ENCODE measurements at places on chromosomes 1 and 21. TPM values are rescaled to one million over a fixed set of nuclear protein-coding genes. Genes with fewer than 3 reads are reported as not detected.

MARK1 gene
- total RNA-seq, result 5.3 TPM

FMN2 gene
- 26.9 TPM for total RNA-seq

FAM163A gene
- total RNA-seq, result not detected

THEMIS2 gene
- 8.6 TPM for total RNA-seq

ZNF695 gene
- 25.2 TPM for total RNA-seq

TNFAIP8L2 gene
- not detected for total RNA-seq

DNA sequence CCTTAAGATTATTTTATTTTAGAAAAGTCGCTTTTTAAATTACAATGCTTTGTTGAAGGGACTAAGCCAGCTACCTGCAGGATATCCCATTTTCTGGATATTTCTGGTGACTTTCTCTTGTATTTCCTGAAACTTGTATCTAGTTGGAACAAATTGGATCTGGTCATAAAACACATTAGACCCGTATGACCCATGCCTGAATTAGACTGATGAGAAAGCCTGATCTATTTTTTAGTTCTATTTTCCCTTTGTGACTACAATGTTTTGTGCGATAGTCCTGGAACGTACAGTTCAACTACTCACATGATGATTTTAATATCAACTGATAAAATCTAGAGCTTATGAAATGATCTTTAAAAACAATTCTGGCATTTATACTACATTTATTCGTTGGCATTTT lies 151.8 kb downstream of the RHOU start:
- DNase-seq, result no peak

- no peak for DNase-seq
These were observed 164.9 kb downstream of the DYRK1A start for GRCh38 chr21:37531431-37531932.

DNA sequence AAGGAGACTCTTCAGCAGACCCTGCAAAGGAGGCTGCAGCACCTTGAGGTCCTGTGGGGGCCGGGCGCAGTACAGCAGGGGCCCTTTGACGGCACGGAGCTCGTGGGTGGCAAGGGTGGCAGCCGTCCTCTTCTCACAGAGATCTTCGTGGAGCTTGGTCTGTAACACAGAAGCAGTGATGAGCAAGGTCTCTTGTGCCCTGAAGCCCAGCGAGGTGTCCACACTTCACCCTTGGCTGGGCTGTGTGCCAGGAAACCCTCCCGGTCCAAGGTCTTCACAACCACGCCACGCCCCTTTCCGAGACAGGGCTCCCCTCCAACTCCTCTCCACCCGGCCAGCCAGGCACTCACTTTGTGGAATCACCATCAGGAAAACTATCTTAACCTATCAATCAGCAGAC lies 11.3 kb downstream of the LRRC47 start:
- no peak for DNase-seq

DNA sequence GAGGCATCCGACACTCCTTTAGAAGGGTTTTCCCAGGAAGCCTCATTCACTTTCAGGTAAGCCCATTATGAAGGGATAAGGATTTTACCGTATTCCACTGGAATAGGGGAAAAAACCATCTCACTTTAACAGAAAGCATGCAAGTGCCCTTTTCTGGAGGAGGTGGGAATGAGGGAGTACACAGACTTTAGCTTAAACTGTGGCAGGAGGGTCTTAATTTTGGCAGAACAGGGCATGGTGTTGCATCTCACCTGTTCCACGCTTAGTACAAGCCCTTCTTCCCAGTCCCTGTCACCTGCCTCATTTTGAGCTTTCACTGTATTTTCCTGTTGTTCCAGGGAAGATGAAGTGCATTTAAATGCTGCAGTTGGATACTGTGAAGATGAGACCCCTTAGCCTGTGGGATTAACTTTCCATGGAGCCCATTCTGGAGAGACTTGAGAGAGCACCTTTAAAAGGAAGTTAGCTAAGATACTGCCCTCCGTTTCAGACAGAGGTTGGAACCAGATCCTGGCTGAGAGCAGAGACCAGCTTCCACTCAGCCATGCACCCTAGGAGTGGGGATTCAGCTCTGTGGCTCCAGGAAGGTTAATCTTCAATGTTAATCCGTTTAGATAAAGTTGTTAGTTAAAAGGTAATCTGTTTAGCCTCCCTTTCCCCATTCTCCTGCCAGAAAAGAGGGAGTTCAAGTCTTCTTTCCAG lies 42.6 kb downstream of the PBX1 start:
- peak; percentile 58 for DNase-seq

DNA sequence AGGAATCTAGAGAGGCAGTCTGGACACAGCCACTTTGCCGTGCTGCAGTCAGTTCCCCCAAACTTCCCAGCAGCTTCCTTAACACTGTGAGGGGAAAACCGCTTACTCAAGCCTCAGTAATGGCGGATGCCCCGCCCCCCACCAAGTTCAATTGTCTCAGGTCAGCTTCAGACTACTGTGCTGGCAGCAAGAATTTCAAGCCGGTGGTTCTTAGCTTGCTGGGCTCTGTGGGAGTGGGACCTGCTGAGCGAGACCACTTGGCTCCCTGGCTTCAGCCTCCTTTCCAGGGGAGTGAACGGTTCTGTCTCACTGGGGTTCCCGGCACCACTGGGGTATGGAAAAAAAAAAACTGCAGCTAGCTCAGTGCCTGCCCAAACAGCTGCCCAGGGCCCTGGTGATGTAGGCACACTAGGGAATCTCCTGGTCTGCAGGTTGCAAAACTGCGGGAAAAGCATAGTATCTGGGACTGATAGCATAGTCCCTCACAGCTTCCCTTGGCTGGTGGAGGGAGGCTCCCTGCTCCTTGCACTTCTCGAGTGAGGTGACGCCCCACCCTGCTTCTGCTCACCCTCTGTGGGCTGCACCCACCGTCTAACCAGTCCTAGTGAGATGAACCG lies 23.7 kb upstream of the HFM1 start:
- peak; percentile 88 for DNase-seq

- no peak for DNase-seq
These were observed 199.6 kb upstream of the C1orf87 start for GRCh38 chr1:60273185-60273584.

GRCh38 chr21:42093186-42093585 lies 22.1 kb downstream of the UMODL1 start:
- no peak for DNase-seq

DNA sequence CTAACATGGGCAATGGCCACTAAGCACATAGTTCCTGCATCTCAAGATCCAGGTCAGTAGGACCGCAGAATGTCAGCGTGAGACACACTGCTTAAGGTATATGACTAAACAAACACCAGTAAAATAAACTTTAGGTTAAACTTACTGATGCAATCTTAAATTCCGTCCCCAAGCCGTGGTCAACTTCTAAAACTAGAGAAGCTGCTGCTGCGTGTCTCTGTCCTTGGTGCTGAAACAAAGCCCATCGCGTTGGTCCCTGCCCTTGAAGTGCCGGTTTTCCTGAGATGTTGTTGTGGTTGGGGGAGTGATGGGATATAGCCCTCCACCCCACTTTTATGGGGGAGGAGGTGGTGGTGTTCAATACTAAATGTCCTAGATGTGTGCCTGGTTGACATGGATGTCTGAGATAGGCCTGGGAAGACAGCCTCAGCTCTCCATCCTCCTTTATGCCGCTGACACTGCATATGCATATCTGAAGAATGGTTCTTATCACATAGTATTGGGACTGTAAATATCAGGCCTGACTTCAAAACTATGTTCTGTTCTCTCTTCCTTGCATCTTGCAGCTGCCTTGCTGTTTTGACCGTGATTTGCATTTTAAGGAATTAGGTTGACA lies 72.0 kb upstream of the KCNA3 start:
- DNase-seq, result peak; percentile 90

- peak; percentile 58 for DNase-seq
These were observed 830 bp downstream of the INPP5B start for GRCh38 chr1:37945743-37946702.

- peak; percentile 84 for DNase-seq
These were observed 17.7 kb downstream of the TNR start for GRCh38 chr1:175725684-175726083.

DNA sequence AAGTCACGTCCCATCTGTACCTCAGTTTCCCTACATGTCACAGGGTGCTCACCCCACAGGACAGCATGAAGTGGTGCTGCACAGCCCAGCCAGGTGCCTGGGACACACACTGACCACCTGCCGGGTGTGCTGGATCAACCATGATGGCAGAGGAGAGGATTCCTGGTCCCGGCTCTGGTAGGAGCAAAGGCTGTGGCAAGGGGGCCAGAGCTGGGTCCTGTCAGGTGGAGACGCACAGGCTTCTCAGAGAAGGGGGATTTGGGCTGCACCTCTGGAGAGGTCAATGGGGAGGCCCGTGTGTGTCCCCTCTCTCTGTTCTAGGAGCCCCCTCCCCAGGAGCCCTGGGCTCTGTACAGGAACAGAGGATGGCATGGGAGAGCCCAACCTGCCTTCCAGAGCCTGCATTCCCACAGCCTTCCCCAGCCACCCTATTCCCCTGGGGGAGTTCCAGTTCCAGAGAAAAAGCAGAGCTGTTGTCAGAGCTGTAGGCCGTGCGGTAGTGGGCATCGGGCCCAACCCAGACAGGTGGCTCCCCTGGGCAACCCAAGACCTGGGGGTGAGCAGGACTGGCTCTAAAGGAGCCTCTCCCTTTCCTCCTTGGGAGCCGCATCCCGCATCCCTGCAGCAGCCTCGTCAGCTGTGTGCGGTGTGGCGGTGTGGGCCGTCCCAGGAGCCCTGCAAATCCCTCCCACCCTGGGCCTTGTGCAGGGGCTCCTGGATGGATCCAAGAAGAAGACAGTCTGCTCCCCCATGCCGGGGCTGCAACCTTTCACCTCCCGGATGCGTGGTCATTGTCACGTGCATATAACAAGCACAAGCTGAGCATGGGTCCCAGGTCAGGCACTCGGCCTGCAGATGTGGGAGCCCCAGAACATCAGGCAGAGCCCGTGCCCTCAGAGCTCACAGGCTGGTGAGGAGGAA lies 2.9 kb upstream of the TFF3 start:
- DNase-seq, result peak; percentile 49

GRCh38 chr1:81259625-81260411 lies 540.9 kb upstream of the ADGRL2 start:
- DNase-seq, result no peak

DNA sequence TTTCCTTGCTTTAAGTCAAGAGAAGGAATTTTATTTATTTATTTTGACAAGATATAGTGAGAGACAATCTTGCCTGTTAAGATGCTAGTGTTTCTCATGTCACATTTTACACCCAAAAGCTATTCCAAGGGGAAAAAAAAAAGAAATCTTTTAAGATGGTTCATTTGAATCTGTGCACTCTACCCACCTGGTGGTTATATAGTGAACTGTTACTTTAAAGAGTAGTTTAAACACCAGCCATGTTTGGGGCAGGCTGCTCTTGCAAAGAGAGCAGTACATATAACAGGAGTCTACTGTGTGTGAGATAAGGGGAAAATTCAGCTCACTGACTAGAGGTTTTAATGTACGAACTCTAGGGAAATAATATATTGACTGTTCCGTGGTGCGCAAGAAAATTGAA lies 3.3 kb upstream of the ELAVL4 start:
- no peak for DNase-seq

- peak; percentile 60 for DNase-seq
These were observed 91.2 kb downstream of the SLC45A1 start for GRCh38 chr1:8409106-8409505.

GRCh38 chr1:52059321-52059720 lies 3.2 kb downstream of the BTF3L4 start:
- no peak for DNase-seq

- no peak for DNase-seq
These were observed 15.7 kb downstream of the ABCD3 start for GRCh38 chr1:94433866-94434265.

DNA sequence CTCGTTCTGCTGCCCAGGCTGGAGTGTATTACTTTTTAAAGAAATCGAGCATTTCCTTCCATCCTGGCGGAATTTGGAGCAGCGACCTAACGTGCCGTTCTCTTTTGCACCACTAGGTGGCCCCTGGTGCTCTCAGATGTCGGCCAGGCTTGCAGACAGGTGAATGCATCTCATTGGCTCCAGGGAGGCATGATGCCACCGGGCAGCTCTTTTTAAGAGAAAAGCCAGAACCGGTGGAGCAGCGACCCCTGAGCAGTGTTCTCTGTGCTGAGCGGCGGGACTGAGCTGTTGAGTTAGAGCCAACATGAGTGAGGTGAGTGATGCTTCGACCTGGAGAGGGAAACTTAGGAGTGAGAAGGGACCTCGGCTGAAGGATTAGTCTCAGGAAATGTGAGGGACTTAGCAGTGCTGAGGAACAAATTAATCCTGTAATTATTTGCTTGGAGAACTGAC lies at the start of gene PCP4:
TSS of gene PCP4 (plus strand) at position 241 of the 453 bp plus-strand sequence. CDS start at position 305, 64 bp downstream.
- peak; percentile 96 for DNase-seq

- DNase-seq, result no peak
These were observed 44.8 kb downstream of the SNX7 start for GRCh38 chr1:98706173-98706843.

DNA sequence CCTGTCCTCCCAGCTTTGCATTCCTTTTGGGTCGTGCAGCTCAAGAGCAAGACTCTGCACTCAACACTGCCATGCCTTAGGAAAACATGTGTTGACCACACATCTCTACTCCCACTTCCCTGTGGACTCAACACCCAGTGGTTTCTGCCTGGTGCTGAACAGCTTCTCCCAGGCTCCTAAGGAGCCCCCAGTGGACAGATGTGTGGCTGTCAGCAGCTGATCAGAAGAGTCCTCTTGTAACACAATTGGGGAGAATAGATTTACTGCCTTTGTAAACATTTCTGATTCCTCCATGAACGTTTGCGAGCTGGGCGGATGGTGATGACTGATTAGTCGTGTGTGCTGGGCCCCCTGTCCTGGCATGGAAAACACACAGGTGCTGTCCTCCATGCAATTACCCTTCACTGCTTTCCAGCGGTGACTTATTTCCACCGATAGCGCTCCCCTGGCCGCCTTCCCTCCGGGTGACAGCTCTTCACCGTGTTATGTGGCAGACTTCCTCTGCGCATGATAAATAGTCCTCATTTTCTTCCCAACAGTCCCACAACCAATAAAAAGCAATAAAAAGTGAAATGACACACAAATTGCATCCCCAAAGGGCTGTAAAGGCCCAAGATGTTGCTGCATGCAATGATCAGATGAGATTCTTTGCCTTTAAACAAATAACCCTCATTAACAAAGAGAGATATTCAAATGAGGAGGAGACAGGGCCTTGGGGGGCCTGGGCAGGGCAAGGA lies 249.4 kb upstream of the AJAP1 start:
- peak; percentile 45 for DNase-seq

GRCh38 chr1:185541871-185542301 lies 192.3 kb upstream of the HMCN1 start:
- no peak for DNase-seq

DNA sequence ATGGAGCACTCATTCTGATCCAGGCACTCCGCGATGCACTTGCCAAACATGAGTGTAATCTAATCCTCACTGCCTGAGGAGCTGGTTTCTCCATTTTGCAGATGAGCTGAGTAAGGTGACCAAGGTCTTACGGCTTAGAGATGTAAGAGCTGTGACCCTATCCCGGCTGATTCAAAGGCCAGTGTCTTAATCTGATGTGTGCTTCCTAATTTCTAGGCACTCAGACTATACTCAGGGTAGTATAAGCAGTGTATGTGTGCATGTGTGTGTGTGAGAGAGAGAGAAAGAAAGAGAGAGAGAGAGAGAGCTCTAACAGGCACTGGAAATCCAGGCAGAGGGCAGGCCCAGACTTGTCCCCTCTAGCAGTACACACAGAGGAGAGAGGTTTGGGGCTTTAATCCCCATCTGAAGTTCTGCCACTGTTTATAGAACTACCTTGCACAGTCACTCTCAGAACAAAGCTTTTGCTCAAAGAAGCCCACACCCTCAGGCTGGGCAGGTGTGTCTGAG lies 188.2 kb downstream of the ZBTB18 start:
- peak; percentile 17 for DNase-seq

GRCh38 chr1:29260531-29260930 lies 24.2 kb downstream of the PTPRU start:
- peak; percentile 76 for DNase-seq

- DNase-seq, result no peak
These were observed 17.6 kb upstream of the CLIC4 start for GRCh38 chr1:24727501-24728216.
